ENCODE measurements at places on chromosomes 12 and 14.
A peak's percentile ranks its signal among the peaks of the same experiment; 100 is the strongest.

DNA sequence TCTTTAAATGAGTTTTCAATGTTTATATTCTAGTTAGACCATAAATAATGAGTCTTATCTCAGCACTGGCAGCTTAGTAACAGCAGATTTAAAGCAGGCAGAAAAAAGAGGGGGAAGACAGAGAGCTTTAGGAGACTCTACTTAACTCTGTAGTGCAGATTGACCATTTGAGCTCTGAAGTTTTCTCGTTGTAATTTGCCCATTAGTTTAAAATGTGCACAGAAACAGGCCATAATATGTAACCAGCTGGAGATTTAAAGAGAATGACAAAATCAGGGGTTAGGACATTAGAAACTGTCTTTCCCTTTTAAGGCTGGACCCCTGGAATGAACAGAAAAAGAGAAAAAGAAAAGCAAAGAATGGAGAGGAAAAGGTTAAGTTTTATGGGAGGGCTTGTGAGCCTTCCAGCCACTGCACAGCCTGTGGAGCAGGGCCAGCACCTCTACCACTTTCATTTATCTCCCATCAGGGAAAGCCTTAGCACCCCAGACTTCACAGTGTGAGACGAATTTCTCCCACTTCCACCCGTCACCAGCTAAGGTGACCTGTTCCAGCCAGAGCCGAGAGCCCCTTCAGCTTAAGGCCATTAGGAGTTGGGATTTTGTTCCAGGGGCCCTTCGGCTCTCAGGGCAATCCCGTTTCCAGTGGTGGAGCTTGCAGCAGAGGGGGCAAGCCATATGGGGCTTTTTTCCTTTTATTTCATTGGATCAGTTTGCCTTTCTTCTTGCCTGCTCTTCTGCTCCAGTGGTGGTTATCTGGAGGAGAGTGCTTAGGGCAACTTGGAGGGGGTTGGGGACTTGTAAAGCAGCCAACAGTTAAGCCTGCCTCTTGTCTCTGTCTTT is 8.0 kb downstream of the IL22 start:
- no peak for DNase-seq

GRCh38 chr14:49880267-49881064 is 12.4 kb upstream of the ARF6 start:
- no peak for DNase-seq

GRCh38 chr12:124520907-124521306 is 46.5 kb downstream of the NCOR2 start:
- no peak for DNase-seq

GRCh38 chr14:94598816-94599655 is 13.2 kb upstream of the SERPINA3 start:
- DNase-seq: peak; percentile 70

Measured in aorta (tissue), 5 donors.